ENCODE measurements at places on chromosomes 1 and 21.

DNA sequence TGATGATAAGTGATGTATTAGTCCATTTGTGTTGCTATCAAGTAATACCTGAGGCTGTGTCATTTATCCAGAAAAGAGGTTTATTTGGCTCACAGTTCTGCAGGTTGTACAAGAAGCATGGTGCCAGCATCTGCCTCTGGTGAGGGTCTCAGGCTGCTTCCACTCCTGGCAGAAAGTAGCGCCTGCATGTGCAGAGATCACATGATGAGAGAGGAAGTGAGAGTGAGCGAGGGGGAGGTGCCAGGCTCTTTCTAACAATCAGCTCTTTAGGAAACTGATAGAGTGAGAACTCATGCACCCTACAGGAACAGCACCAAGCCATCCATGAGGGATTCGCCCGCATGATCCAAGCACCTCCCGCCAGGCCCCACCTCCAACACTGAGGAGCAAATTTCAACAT, 2.2 kb upstream of the FHAD1 start:
- H3K4me1 ChIP-seq, result peaks cover 23% of the 10 kb centered on the region
- H3K27ac ChIP-seq, result no peak overlapping the region
- no peak overlapping the region for H3K4me3 ChIP-seq

DNA sequence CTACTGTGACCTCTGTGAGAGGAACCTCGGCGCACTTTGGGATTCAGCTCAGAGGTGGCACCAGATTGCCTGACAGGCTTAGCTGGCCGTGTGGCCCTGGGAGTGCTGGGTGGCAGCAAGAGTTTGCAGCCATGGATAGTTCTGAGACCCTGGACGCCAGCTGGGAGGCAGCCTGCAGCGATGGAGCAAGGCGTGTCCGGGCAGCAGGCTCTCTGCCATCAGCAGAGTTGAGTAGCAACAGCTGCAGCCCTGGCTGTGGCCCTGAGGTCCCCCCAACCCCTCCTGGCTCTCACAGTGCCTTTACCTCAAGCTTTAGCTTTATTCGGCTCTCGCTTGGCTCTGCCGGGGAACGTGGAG, 67.5 kb downstream of the DISC1 start:
- peaks cover 20% of the 10 kb centered on the region for H3K36me3 ChIP-seq
- no peak overlapping the region for H3K27ac ChIP-seq
- H3K27me3 ChIP-seq, result no peaks in the 10 kb centered on the region

DNA sequence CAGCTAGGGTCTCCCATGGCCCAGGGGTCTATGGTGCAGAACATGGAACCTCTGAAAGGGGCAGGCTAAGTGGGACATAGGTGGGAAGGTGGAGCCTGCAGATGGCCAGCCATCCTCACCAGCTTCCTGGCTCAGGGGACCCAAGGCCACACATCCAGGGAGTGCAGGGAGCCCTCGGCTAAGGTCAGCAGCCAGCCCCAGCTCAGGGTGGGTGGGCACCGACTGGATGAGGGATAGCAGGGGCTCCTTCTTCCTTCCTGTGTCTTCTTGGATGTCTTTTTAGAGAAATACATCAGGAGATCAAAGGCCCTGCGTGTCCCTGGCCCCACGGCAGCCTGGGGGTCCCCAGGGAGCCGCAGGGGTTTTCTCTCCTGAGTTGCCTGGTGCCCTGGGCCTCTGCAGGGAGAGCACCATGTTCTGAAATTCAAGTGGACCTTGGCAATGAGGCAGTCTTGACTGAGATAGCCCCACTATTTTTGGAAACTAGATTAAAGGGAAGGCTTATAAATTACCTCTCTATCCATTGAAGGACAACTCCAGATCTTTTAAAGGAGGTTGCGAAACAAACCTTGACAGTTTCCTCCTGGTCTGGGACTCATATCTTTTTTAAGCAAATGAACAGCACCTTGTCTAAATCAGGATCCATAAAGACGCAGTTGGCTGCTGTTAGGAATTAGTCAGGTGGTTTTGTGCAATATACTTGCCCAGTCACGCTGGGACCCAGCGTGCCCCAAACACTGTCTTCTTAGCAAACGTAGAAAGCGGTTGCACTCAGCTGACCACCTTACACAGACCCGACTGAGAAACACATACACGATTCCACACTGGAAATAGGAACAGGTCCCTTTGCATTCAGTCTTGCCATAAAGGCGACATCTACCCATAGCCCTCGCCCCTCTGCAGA, 242.3 kb downstream of the TOMM20 start:
- H3K4me3 ChIP-seq, result no peak overlapping the region
- DNase-seq, result no peak
- no peak overlapping the region for H3K27ac ChIP-seq
- H3K36me3 ChIP-seq, result no peaks in the 10 kb centered on the region

- H3K4me1 ChIP-seq, result no peaks in the 10 kb centered on the region
- H3K27me3 ChIP-seq, result no peaks in the 10 kb centered on the region
- H3K36me3 ChIP-seq, result no peaks in the 10 kb centered on the region
- no peak overlapping the region for H3K4me3 ChIP-seq
- H3K27ac ChIP-seq, result no peak overlapping the region
Observed at GRCh38 chr1:55052221-55053142, 13.1 kb downstream of the PCSK9 start.

GRCh38 chr1:208335371-208336136, 91.4 kb upstream of the PLXNA2 start:
- H3K4me3 ChIP-seq, result no peak overlapping the region
- H3K4me1 ChIP-seq, result no peaks in the 10 kb centered on the region
- no peak for DNase-seq
- no peaks in the 10 kb centered on the region for H3K36me3 ChIP-seq
- peaks cover 3% of the 10 kb centered on the region for H3K27me3 ChIP-seq

DNA sequence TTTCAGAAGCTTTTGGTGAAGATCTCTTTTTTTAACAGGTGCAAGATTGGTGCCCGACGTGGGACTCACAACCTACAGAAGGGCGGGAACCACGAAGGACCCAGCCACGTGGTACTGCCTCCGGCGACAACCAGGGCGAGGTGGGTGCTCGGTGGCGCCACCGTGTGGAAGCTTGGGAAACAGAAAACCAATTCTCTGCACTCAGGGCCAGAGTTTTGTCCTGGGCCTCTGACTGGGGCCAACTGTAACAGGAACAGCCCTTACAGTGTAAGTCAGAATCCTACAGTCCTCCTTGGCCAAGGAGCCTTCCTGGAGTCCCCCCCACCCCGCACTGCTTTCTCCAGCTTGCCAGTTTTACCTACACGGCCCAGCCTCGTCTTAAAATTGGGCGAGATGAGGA, 11.6 kb upstream of the S100A7A start:
- no peaks in the 10 kb centered on the region for H3K27me3 ChIP-seq
- H3K4me1 ChIP-seq, result peaks cover 9% of the 10 kb centered on the region
- H3K27ac ChIP-seq, result no peak overlapping the region
- DNase-seq, result peak; percentile 37

DNA sequence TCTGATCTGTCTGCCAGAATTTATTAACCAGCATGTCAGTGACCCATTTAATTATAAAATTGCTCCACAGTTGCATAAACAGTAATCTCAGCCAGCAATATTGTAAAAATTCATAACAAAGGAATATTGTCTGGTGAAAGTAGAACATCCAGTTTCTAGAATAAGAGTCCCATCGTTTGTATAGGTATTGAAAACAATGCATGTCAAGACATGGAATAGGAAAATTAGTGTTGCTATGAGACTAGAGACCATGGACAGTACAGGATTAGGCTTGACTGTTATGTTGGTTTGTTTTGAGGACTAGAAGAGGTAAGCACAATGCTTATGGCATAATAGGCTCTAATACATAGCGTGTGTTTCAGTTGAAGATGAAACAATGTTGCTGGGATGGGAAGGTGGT, 37.1 kb downstream of the ATF6 start:
- H3K27ac ChIP-seq, result no peak overlapping the region
- no peaks in the 10 kb centered on the region for H3K27me3 ChIP-seq
- no peak overlapping the region for H3K4me3 ChIP-seq
- no peaks in the 10 kb centered on the region for H3K4me1 ChIP-seq

GRCh38 chr1:85220756-85221201, 20.0 kb upstream of the SYDE2 start:
- no peaks in the 10 kb centered on the region for H3K27me3 ChIP-seq
- DNase-seq, result no peak
- H3K27ac ChIP-seq, result no peak overlapping the region
- no peak overlapping the region for H3K4me3 ChIP-seq

GRCh38 chr1:30789388-30790255, 32.0 kb upstream of the LAPTM5 start:
- no peaks in the 10 kb centered on the region for H3K36me3 ChIP-seq
- H3K27ac ChIP-seq, result no peak overlapping the region
- H3K4me1 ChIP-seq, result peaks cover 12% of the 10 kb centered on the region
- H3K27me3 ChIP-seq, result peaks cover 6% of the 10 kb centered on the region
- H3K4me3 ChIP-seq, result no peak overlapping the region

- H3K27ac ChIP-seq, result no peak overlapping the region
- no peak overlapping the region for H3K4me3 ChIP-seq
- H3K4me1 ChIP-seq, result no peaks in the 10 kb centered on the region
- H3K36me3 ChIP-seq, result no peaks in the 10 kb centered on the region
- DNase-seq, result no peak
Observed at GRCh38 chr1:180646547-180646946, 14.7 kb downstream of the XPR1 start.

GRCh38 chr1:181079382-181079781, 9.1 kb upstream of the IER5 start:
- no peak for DNase-seq
- H3K27ac ChIP-seq, result no peak overlapping the region

- no peak overlapping the region for H3K4me3 ChIP-seq
- H3K27ac ChIP-seq, result no peak overlapping the region
- peaks cover 6% of the 10 kb centered on the region for H3K27me3 ChIP-seq
- no peak for DNase-seq
- no peaks in the 10 kb centered on the region for H3K4me1 ChIP-seq
Observed at GRCh38 chr1:111015222-111015621, 51.5 kb upstream of the LRIF1 start.

GRCh38 chr1:201354151-201354900, 23.2 kb downstream of the TNNT2 start:
- no peak overlapping the region for H3K27ac ChIP-seq
- no peaks in the 10 kb centered on the region for H3K36me3 ChIP-seq
- no peak for DNase-seq
- peaks cover 2% of the 10 kb centered on the region for H3K27me3 ChIP-seq
- H3K4me1 ChIP-seq, result no peaks in the 10 kb centered on the region

- no peak overlapping the region for H3K4me3 ChIP-seq
- H3K4me1 ChIP-seq, result peaks cover 4% of the 10 kb centered on the region
- H3K36me3 ChIP-seq, result peaks cover 7% of the 10 kb centered on the region
- no peak overlapping the region for H3K27ac ChIP-seq
Observed at GRCh38 chr1:33141216-33141615, 40.6 kb downstream of the TRIM62 start.

DNA sequence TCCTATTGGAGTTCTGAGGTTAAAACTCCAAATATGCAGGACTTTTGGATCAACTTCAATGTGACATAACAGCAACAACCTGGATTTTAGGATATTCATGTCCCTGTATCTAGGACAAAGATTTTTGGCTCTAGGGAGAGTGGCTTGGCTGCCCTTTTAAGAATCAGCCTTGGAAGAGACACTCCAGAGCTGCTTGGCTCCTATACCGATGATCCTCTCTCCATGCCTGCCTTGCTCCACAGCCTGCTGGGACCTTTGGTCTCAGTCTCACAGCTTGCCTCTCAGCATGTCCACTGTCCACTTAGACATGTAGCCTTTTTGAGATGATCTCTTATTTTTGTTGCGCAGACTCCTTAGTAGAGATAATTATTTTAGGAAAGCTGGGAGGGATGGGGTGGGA, 4.5 kb upstream of the FCMR start:
- peaks cover 67% of the 10 kb centered on the region for H3K4me1 ChIP-seq
- H3K27ac ChIP-seq, result no peak overlapping the region
- no peaks in the 10 kb centered on the region for H3K36me3 ChIP-seq

GRCh38 chr1:40318970-40319621, 2.0 kb upstream of the COL9A2 start:
- no peak overlapping the region for H3K4me3 ChIP-seq
- H3K27ac ChIP-seq, result no peak overlapping the region
- peaks cover 31% of the 10 kb centered on the region for H3K4me1 ChIP-seq
- peaks cover 11% of the 10 kb centered on the region for H3K27me3 ChIP-seq
- no peak for DNase-seq

- no peak for DNase-seq
- no peak overlapping the region for H3K4me3 ChIP-seq
- H3K27me3 ChIP-seq, result peaks cover 3% of the 10 kb centered on the region
- H3K36me3 ChIP-seq, result no peaks in the 10 kb centered on the region
- H3K27ac ChIP-seq, result no peak overlapping the region
- no peaks in the 10 kb centered on the region for H3K4me1 ChIP-seq
Observed at GRCh38 chr21:14750041-14750440, 203.9 kb upstream of the SAMSN1 start.

- H3K4me3 ChIP-seq, result no peak overlapping the region
- H3K27me3 ChIP-seq, result no peaks in the 10 kb centered on the region
- H3K27ac ChIP-seq, result no peak overlapping the region
- no peak for DNase-seq
- no peaks in the 10 kb centered on the region for H3K36me3 ChIP-seq
Observed at GRCh38 chr1:84025966-84026365, 27.0 kb upstream of the TTLL7 start.

- H3K27ac ChIP-seq, result no peak overlapping the region
- H3K4me3 ChIP-seq, result no peak overlapping the region
- DNase-seq, result no peak
- H3K27me3 ChIP-seq, result no peaks in the 10 kb centered on the region
Observed at GRCh38 chr1:216325946-216326345, 97.3 kb downstream of the USH2A start.

DNA sequence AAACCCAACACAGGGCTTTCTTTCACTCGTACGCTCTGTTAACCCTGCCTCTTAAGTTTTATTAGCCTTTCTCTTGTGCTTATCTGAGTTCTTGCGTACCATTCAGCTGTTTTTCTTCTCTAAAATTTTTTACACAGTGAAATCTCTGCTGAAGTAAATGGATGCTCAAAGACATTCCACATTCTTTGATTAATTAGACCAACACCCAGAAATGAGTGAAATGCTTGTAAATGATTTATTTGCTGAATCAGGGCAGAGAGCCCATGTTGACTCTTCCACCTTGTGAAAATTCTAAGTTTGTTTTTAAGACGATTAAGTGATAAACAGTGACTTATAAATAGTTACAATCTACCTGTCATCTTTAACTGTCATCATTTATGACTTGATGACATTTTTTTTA, 156.7 kb downstream of the ACTL8 start:
- H3K27me3 ChIP-seq, result peaks cover 3% of the 10 kb centered on the region
- no peak overlapping the region for H3K4me3 ChIP-seq
- H3K36me3 ChIP-seq, result no peaks in the 10 kb centered on the region
- DNase-seq, result no peak

DNA sequence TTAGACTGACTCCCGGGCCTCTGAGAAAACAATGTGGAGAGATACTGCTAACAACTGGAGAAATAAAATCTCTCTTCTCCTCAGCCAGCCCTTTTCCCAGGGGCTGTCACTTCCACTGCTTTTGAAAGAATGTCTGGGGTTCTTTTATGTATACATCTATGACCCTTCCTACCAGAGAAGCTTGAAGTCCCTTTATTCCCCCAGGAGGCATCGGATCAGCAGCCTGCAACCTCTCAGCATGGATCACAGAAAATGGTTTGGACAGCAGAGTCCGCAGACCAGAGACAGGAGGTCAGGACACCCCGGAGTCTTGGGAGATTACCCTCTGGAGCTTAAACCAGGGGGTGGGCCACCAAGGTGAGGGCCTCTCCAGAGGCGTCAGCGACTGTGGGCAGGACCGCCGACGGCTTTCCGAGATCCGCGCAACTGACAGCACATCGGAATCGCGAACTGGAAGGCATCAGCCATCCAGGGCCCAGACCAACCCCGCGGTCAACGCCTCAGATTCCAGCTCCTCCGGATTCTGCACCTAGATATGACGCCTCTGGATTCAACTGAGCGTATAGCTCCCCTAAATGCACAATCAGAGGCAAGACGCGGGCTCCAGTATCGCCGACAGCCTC, 1.0 kb downstream of the EPHA10 start:
- no peaks in the 10 kb centered on the region for H3K36me3 ChIP-seq
- DNase-seq, result no peak

- H3K36me3 ChIP-seq, result peaks cover 10% of the 10 kb centered on the region
- H3K27ac ChIP-seq, result no peak overlapping the region
- peak; percentile 85 for DNase-seq
- peaks cover 30% of the 10 kb centered on the region for H3K4me1 ChIP-seq
Observed at GRCh38 chr1:23098463-23099170, 70.0 kb downstream of the LUZP1 start.
